AG04450 (cell line): ENCODE measurements at places on chromosomes 3 and 15. TPM values are rescaled to one million over a fixed set of nuclear protein-coding genes. Genes with fewer than 3 reads are reported as not detected.

DGKG gene
- polyA plus RNA-seq, result 4.8 and 5.1 TPM in 2 replicates

TMEM212 gene
- not detected in 2 replicates for polyA plus RNA-seq

KLHL40 gene
- not detected in 2 replicates for polyA plus RNA-seq

KAT2B gene
- polyA plus RNA-seq, result 4.6 and 5.5 TPM in 2 replicates

DNA sequence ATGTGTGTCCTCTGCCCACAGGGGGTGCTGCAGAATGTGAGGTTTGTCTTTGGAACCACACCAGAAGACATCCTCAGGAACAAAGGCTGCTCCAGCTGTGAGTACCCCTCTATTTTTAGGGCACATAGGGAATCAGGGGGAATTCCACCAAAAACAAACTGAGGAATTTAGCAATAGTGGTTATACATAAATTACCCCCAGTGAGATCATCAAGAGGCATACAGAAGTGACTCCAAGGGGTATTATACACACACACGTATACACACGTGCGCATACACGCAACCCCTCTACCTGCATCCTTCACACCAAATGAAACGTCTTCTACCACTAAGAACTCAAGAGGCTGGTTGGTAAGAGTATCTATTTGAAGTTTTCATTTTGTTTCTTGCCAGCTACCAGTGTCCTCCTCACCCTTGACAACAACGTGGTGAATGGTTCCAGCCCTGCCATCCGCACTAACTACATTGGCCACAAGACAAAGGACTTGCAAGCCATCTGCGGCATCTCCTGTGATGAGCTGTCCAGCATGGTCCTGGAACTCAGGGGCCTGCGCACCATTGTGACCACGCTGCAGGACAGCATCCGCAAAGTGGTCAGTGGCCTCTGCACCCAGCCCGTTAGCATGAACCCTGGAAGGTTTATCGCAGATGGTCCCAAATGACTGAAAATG, 2.9 kb downstream of the THBS1 start:
- no peak for DNase-seq

- DNase-seq, result no peak
These were observed 18.7 kb upstream of the KIF23 start for GRCh38 chr15:69395460-69395859.

CD276 gene
- 86.4 and 101 TPM in 2 replicates for polyA plus RNA-seq

XIRP1 gene
- 0.02 TPM in 1 of 2 replicates, not detected in the other for polyA plus RNA-seq

GOLGA6L1 gene
- not detected in 2 replicates for polyA plus RNA-seq

- no peak for DNase-seq
These were observed 721 bp downstream of the P2RY1 start for GRCh38 chr3:152835601-152836102.

DNA sequence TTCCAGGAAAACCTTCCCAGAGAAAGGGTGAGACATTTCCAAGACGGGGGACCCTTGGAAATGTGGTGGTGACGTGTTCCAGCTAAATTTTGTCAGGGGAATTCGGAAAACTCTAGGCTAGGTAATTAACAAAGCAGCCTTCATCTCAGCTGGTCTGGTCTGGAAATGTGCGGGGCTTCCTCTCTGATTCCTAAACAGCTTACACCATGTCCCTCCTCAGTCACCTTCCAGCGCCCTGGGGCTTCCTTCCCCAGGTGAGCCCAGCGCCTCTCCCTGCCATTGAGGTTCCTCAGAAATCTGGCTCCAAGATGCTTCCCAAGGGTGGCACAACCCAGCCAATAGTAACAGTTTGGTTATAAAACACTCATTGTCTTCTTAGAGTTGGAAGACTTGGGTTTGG, 571 bp downstream of the ACAD9 start:
- DNase-seq, result no peak

DNA sequence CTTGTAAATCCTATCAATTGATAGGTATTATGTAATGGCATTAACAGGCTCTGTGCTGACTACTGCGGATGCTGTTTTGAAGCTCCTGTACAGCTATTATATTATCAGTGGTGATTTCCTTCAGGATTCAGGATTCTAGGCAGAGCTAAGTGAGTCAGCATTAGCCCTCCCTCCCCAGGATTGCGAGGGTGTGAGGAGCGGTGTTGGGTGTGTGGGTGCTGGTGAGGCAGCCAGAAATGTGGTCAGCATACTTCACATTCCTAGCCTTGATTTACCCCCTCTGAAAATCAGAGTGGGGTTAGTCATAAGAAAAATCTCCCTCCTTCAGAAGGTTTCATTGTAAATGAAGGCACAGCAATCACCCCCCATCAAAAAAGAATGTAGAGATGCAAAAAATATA, 72.5 kb downstream of the SNTN start:
- peak; percentile 57 for DNase-seq

DNA sequence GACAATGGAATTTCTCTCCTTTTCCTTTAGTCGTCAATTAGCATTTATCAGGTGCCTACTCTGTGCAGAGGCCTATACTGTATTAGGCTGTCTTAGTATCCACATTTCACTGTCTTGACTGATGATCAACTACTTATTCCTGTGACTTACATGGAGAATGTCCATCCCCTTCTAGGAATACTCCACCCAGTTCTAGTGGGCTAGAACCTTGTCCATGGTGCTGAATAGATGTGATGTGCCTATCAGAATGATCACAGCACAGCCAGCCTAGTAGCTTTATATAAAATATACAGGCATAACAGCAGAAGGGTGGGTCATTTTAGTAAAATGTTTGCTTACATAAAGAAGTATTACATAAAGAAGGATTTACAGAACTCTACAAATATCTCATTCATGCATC, 621.4 kb downstream of the PDCD6IP start:
- DNase-seq, result no peak

GRCh38 chr3:5274091-5274490, 86.6 kb downstream of the EDEM1 start:
- no peak for DNase-seq

- no peak for DNase-seq
These were observed 8.3 kb downstream of the HDGFL3 start for GRCh38 chr15:83199288-83199687.

DNA sequence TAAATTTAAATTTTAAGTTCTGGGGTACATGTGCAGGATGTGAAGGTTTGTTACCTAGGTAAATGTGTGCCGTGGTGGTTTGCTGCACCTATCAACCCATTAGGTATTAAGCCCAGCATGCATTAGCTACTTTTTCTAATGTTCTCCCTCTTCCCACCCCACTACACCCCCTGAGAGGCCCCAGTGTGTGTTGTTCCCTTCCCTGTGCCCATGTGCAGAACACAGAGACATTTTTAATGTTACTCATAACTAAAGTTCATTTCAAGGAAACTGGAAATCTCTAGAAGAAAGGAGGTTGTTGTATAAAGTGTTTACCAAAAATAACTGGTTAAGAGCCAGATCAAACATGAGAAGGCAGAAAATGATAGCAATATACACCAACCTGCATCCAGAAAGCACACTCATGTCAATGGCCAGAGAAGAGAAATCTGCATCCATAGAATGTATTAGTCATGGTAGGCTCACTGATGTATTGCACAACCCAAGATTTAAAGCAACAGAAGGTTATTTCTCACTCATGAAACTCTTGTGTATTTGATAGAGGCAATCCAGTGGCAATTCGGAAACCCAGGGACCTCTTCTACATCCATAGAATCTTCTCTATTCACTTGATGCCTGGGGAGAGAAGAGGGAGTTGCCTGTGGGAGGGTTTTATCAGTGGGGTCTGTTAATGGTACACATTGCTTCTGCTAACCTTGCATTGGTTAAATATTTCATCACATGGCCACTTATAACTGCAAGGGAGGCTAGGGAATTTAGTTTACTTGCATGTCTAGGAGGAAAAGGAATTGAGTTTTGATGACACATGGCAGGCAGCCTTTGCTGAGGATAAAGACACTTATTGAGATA, 321.9 kb upstream of the RASGRP1 start:
- peak; percentile 65 for DNase-seq

- DNase-seq, result no peak
These were observed 179.7 kb upstream of the LPP start for GRCh38 chr3:187973977-187974870.

- DNase-seq, result no peak
These were observed 36.3 kb downstream of the UBE2E2 start for GRCh38 chr3:23239211-23240068.

DNA sequence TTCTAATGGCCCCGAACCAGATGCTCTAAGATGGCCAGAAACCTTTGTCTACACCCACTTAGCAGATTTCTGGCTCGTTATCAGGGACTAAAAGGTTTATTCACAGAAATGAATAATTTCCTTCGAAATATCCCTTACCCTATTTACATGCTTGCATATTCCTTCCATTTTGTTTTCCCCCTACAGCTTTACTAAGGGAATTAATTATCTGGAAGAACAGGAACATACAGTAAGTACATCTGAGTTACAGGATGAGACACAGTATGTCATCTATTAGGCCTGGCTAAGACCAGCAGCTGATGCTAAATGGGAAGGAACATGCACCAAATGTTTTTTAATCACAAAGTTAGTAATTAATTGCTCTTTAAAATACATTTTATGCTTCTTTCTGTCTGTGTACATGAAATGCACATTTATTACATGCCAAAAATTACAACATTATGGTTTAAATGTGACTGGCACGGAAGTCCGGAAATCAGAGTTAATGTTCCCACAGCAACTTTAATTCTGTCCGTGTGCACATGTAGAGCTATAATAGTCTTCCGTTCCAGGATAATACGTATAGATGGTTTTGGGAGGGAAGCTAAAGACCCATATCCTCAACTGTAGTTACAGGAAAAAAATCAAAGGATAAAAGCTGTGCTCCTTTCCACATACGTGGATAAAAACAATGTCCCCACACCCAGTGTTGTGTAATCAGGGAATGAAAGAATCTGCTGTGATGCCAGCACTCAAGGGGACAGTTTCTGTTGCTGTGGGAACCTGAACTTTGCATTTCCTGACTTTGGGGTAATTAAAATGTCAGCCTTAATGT, 82.0 kb downstream of the TIGIT start:
- DNase-seq, result no peak
